ENCODE measurements at places on chromosomes 2 and 18.

DNA sequence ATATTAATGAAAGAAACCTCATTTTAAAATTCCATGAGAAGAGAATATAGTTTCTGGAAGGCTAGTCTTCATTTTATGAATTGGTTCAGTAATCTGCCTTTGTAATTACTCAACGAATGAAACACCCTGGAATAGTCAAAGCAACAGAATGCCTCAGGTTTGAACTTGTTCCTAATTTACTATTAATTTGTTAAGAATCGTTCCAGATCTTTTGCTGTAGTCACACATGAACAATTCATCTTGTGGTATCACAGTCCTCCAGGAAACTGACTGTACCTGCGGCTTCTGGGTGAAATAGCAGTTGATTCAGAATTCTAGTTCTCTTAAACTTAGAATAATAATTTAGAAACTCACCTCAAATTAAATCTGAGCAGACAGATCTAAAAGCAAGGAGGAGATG lies 282.7 kb upstream of the MAP2 start:
- no peak for DNase-seq

- no peak for DNase-seq
Measured at GRCh38 chr18:28390022-28390421, 213.1 kb upstream of the CDH2 start.

DNA sequence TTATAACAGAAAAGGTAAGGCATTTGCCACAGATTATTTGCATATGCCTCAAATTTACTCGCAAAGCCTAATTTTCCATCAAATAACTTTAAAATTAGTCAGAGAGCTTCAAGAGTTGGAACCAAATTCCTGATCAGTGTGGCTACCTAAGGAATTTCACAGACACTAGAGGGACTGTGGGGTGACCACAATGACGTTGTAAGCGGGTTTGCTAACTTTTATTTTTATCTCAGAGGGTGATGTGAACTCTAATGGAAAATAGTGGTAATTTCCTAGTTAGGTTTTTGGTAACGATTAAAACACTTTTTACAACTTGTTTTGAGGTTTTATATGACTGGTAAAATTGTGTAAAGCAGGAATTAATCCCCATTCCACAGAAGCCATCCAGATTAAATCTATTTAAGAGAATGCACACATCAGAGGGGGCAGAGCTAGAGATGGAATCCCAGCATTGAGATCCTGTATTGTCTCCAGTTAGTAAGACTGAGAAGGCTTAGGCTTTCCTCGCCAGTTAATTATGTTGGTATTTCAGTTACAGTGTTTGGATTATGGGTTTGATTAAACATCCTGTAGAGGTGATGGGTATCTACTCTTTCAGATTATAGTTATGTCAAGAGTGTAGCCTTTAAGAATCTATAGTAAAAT lies 129.0 kb downstream of the GPD2 start:
- DNase-seq: no peak

DNA sequence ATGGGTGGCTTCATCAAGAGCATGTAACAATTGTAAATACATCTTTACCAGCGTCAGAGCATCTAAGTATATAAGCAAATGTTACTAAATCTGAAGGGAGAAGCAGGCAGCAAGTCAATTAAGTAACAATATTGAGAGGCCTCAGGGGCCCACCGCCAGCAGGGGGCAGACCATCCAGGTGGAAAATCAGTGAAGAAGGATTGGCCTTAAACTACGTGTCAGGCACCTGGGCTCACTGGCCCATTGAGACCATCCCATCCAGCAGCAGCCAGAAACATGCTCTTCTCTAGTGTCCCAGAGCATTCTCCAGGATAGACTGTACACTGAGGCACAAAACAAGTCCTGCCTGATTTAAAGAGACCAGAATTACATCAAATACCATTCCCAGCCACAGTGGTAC lies 96.2 kb upstream of the SNTG2 start:
- DNase-seq: no peak

GRCh38 chr2:893311-893710 lies 57.3 kb upstream of the SNTG2 start:
- DNase-seq: peak; percentile 69

DNA sequence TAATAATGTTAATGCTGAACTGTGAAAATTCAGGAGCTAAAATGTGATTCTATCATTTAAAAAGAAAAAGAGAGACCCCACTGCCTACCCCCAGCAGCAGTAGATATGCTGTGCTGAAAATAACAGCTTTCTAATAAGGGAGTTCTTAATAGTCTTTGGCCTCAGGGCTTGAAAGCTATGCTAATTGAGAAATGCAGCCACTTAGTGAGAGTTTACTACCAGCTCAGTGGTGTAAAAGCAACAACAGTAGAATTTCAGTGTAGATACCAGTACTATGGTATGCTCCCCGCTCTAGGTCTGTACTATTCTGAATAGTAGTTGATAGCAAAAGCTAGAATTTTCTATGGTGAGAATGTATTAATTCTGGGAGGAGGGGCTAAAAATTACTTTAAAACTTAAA lies 303.1 kb upstream of the VWC2L start:
- DNase-seq: no peak

All from H1 (cell line).